Activated CD4-positive, alpha-beta T cell treated with anti-CD3 and anti-CD28 coated beads, Interleukin-2, amount 50 U/mL, for 48 hours (primary cell): ENCODE measurements at places on chromosomes 4 and X.
A peak's percentile ranks its signal among the peaks of the same experiment; 100 is the strongest.

GRCh38 chr4:140316799-140317198, 56.6 kb upstream of the SCOC start:
- no peak for DNase-seq

- DNase-seq = no peak
Observed at GRCh38 chr4:38566806-38567398, 97.1 kb upstream of the KLF3 start.

GRCh38 chr4:110049951-110050925, 137.6 kb downstream of the EGF start:
- peak; percentile 42 for DNase-seq

DNA sequence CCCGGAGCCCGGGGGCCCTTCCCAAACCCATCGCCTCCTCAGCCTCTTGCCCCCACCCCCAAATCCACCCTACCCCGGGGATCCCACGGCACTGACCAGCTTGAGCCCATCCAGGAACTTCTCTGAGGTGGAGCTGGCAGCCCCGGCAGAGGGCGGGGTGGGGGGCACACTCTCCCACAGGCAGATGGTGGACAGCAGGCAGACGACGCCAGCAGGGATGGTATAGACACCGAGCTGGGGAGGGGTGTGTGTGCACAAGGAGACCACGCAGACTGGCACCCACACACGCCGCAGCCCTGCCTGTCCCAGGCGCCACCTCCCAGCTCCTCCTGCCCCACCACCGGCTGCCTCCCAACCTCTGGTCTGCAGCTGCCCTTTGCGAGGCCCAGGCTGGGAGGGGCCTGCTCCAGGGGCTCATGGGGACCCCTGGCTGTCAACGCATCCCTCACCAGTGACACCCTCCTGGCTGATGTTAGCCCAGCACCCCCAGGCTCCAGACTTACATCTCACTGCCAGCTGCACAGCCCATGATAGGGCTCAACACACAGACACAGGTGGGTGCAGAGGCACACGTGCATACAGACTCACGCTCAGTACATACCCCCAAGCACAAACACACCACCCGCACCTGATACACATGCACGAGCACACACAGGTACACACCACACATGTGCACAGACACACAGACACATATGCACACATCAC, 4.2 kb downstream of the SLC49A3 start:
- no peak for DNase-seq

DNA sequence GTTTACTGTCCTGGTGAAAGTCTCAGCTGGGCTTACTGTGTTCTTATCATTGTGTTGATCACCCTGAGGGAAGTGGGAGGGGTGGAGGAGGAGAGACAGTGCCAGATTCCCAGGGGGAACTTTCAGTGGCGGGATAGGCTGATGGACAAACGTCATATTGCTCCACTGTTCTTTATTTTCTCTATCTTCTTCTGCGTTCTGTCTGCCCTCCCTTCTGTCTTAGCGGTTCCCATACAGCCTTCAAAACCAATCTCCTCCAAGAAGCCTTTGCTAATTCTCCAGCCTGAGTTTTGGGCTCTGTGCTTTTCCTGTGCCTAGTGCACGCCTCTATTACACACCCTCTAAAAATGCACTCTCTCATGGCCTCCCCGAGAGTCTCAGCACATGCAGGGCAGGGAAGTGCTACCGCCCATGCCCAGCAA, 448.7 kb upstream of the FAT1 start:
- no peak for DNase-seq

GRCh38 chrX:56782791-56783449, 53.9 kb downstream of the NBDY start:
- DNase-seq = no peak

GRCh38 chr4:120198411-120198810, 131.8 kb upstream of the MAD2L1 start:
- no peak for DNase-seq

- DNase-seq = no peak
Observed at GRCh38 chr4:109231331-109231730, 71.1 kb downstream of the COL25A1 start.

DNA sequence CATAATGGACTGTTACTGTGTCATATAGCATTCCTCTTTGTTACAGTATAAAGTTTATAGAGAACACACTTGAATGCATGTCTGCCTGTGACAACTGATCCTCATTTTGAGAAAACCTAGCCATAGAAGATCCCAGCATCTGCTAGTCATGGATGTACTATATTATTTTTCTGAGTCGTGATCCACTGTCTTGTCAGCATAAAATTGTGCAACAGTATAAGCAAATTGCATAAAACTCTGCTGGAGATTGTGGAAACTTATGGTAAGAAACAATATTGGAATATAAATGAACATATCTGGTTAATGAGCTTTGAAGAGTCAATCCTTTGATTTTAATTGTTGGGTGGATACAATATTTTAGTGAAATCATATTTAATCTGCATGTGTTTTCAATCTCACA, 3.6 kb downstream of the NEIL3 start:
- DNase-seq = no peak

- DNase-seq = no peak
Observed at GRCh38 chr4:126172126-126172525, 857.4 kb downstream of the FAT4 start.

DNA sequence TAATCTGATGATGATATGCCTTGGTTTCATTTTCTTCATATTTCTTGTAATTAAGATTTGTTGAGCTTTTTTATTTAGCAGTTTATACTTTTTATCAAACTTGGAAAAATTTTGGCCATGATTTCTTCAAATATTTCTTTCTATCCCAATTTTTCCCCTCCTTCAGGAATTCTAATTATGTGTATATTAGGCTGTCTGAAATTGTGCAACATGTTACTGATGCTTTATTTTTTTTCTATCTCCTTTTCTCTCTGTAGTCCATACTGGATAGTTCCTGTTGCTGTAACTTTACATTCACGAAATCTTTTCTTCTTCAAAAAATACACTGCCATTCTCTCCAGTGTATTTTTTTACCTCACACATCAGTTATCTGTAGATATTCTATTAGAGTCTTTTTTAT, 10.8 kb downstream of the THAP6 start:
- no peak for DNase-seq

- no peak for DNase-seq
Observed at GRCh38 chr4:3413217-3413671, 28.5 kb upstream of the HGFAC start.

- peak; percentile 23 for DNase-seq
Observed at GRCh38 chrX:154490021-154490413, 412 bp downstream of the SLC10A3 start.

GRCh38 chrX:129599499-129599898, 55.3 kb downstream of the APLN start:
- DNase-seq = no peak

DNA sequence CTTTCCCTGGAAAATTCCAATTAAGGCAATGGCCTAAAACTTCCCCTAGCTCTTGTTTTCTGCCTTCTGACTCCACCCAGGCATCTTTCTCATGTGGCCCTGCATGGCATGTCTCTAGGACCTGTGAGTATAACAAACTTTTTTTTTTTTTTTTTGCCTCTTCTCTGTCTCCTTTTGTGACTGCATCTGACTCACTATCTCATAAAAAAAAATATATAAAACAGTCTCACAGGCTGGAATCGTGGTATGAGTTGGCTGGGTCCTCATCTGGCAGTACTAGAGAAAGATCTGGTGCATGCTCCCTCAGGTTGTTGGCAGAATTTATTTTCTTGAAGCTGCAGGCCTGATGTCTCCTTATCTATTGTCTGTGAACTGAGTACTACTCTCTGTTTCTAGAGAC, 313.9 kb downstream of the TECRL start:
- no peak for DNase-seq

- DNase-seq = no peak
Observed at GRCh38 chr4:98113012-98113411, 30.3 kb downstream of the STPG2 start.

DNA sequence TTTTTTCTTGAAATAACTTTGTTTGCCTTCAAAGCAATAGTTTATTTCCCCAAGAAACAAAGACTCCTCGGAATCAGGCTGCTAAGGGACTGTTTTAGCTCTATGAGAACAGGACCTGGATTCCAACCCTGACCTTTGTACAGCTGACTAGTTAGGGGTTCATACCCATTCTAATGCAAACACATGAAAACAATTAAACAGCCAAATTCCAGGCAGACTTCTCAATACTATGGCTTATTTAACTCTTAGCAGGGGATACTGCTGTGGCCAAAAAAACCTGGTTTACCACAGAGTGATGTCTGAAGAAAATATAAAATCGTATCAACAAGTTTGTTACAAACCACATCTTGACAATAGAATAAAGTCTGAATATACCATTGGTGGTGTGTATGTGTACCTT, 129.6 kb upstream of the INTU start:
- DNase-seq = no peak

GRCh38 chr4:42401171-42401570, 3.9 kb downstream of the SHISA3 start:
- DNase-seq = no peak

DNA sequence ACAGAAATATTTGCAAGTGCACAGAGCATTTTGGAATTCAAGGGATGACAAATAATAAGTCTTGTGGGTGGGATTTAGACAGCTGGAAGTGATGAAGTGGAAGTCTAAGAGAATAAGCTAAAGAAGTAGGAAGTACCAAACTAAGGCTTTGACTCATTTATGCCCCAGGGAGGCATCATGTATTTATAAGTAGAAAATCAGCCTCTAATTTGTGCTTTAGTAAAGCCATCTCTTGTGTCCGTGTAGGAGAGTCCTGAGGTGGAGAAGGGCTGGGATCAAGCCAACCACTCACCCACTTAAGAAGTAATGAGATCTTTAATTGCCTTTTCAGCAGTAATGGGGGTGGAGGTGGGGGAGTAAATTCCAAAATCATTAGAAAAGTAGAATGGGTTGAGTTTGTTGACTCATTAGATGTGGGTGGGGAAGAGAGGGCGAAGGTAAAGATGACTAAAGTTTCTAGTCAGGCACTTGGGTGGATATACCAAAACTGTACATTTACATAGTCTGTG, 356.7 kb downstream of the STIM2 start:
- DNase-seq = no peak

DNA sequence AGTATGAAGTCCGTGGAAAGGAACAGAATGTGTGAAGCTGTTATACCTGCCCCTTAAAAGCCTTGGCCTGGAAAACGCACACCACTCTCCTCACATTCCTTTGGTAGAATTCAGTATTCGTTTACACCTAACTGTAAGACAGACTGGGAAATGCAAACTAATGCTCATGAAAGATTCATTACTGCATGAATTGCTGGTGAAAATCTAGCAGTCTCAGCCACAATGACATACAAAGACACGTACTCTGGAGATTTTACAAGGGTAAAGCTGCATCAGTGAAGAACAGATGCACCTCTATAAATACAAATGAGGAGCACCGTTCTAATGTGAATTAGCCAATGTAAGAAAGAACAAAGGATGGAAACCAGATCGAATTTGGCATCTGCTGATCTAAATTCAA, 2051.3 kb downstream of the PCDH7 start:
- DNase-seq = no peak

DNA sequence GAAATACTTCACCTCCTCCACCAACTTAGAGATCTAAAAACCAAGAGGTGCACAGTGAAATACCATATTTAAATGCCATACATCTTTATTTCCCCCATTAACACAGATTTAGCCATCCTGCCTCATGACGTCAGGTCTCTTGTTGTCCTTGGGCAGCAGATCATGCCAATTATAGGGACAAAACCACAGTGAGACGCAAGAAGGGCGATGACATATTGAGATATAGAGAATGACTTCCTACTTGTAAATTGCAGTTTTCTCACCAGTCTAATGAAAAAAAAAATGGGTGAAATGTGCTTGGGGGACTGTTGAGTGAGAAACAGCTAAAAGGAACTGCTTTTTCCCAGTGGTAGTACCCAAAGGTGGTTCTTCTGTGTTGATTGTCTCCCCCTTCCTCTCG, 24.3 kb downstream of the RS1 start:
- DNase-seq = no peak
